ENCODE measurements at places on chromosomes 3 and 15. TPM values are rescaled to one million over a fixed set of nuclear protein-coding genes. Genes with fewer than 3 reads are reported as not detected.

DNA sequence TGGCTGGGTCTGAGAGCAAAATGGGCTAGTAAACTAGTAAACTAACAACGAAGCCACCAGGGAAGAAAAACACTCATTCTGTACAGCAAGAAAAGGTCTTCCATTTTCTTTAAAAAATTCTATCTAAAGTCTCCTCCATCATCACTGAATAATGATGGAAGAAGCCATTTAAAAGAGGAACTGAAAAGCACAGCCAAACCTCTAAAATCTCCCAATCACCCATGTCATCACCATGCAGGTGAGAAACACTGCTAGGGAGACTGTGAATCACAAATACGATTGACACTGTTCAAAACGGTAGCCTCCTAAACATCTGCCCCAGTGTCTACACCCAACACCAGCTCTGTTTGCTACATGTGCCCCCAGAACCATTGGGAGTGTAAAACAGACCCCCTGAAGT, 140.4 kb downstream of the RORA start:
- no peak overlapping the region for H3K4me3 ChIP-seq
- no peak for DNase-seq
- H3K27me3 ChIP-seq: peaks cover 31% of the 10 kb centered on the region
- H3K27ac ChIP-seq: no peak overlapping the region
- H3K36me3 ChIP-seq: no peaks in the 10 kb centered on the region

- no peak overlapping the region for H3K27ac ChIP-seq
- H3K4me3 ChIP-seq: no peak overlapping the region
- no peak for DNase-seq
- peaks cover 18% of the 10 kb centered on the region for H3K27me3 ChIP-seq
- H3K4me1 ChIP-seq: no peaks in the 10 kb centered on the region
Observed at GRCh38 chr3:185103359-185104127, 49.3 kb downstream of the C3orf70 start.

Gene FOXL2
- polyA plus RNA-seq: not detected

DNA sequence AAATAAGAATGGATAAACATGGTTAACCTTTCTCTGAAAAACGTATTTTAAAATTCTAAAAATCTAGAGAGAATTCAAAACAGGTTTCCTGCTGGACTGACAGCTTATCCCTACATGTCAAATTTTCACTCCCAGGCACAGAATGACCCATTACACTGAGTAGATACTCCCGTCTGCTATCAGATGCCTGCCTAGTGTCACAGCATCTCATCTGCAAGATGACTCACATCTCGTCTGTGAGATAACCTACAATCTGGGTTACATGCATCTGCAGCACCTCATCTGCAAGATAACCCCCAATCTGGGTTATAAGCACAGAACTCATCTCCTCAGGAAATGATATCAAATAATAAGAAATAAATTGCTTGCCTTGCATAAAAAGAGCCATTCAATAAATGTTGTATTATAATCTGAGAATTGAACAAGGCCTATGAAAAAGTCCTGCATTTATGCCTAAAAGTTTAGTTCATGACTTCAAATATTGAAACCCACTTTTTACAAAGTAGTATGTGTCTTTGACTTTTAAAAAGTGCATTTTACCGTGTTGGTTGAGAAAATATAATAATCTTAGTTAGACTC, 188.3 kb upstream of the THBS1 start:
- no peaks in the 10 kb centered on the region for H3K36me3 ChIP-seq
- no peak overlapping the region for H3K4me3 ChIP-seq
- H3K4me1 ChIP-seq: no peaks in the 10 kb centered on the region
- DNase-seq: no peak
- H3K27me3 ChIP-seq: peaks cover 12% of the 10 kb centered on the region

- no peak overlapping the region for H3K27ac ChIP-seq
- H3K4me1 ChIP-seq: no peaks in the 10 kb centered on the region
- no peak for DNase-seq
Observed at GRCh38 chr3:22358334-22358733, 607.3 kb upstream of the ZNF385D start.

GRCh38 chr3:42500091-42500490, 2.4 kb upstream of the VIPR1 start:
- H3K27ac ChIP-seq: no peak overlapping the region
- peaks cover 48% of the 10 kb centered on the region for H3K27me3 ChIP-seq
- H3K36me3 ChIP-seq: no peaks in the 10 kb centered on the region
- peaks cover 28% of the 10 kb centered on the region for H3K4me1 ChIP-seq

DNA sequence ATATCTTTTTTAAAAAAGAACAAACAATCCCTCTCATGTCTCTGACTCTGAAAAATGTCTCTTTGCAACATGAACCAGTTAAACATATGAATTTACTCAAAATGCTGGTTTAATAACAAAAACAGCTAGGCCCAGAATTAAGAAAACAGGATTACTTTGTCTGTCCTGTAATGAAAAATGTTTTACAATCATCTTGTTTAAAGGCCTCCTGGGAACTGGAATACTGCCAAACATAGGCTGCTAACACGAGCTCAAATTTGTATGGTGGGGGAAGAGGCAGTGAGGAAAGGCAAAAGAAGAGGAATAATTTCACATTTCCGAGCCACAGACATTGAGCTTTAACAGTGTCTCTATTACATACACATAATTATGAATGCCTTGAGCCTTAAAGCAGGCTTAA, 61.7 kb upstream of the PPIB start:
- peaks cover 15% of the 10 kb centered on the region for H3K4me1 ChIP-seq
- H3K27ac ChIP-seq: no peak overlapping the region
- DNase-seq: no peak
- no peak overlapping the region for H3K4me3 ChIP-seq
- H3K36me3 ChIP-seq: peaks cover 10% of the 10 kb centered on the region

DNA sequence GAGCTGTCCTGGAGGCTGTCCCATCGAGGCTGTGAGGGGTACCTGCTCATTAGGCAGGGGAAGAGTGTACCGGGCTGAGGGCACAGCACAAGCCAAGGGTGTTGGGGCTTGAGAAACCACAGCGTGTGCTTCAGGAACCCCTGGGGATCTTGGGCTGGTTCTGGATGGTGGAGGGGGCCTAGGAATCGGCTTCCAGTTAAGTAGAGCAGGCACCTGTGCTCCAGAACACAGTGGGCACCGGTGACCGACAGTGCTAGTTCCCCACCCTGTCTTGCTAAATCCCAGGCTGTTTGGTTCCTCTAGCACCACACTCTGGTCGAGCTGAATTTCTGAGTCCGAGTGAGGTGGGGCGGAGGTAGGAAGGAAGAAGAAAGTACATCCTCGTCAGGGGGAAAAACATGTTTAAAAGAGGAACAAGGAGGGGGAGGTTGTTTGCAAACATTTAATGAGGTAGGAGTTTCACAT, 29.1 kb downstream of the SLC6A6 start:
- peak overlapping the region; percentile 99 for H3K27ac ChIP-seq
- peak overlapping the region; percentile 79 for H3K4me3 ChIP-seq
- no peaks in the 10 kb centered on the region for H3K36me3 ChIP-seq
- no peaks in the 10 kb centered on the region for H3K27me3 ChIP-seq
- no peak for DNase-seq
- peaks cover 98% of the 10 kb centered on the region for H3K4me1 ChIP-seq

GRCh38 chr3:106813742-106814141, 563.5 kb upstream of the CCDC54 start:
- DNase-seq: no peak
- no peak overlapping the region for H3K27ac ChIP-seq
- H3K36me3 ChIP-seq: no peaks in the 10 kb centered on the region

Gene CCDC32
- polyA plus RNA-seq: 43.2 TPM

DNA sequence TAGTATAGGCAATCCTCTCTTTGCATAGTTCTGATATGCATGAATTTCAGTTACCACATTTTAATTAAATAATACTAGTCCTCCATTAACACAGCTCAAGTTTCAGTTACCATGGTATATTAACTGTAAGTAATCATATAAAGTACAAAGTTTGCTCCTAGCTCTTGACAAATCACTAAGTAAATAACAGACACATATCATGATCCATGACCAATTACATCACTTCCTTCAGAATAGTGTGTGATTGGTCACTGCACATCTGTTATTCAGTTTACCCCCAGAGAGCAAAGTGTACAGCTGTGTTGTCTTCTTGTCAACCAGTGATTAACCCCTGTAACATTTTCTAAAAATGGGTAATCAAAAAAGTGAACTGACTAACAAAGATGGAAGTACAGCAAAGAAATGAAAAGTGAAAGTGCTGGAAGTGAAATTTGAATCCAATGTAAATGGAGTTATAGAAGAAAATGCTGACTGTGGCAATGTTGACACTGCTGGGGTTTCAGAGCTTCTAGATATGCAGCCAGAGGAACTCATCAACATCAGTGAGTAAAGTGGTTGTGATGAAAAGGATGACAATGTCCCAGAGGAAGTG, 30.2 kb upstream of the LEKR1 start:
- peaks cover 22% of the 10 kb centered on the region for H3K4me1 ChIP-seq
- no peak overlapping the region for H3K27ac ChIP-seq
- H3K27me3 ChIP-seq: no peaks in the 10 kb centered on the region

GRCh38 chr15:94451466-94451865, 220.1 kb downstream of the MCTP2 start:
- no peaks in the 10 kb centered on the region for H3K4me1 ChIP-seq
- no peaks in the 10 kb centered on the region for H3K36me3 ChIP-seq
- H3K4me3 ChIP-seq: no peak overlapping the region

- no peak overlapping the region for H3K4me3 ChIP-seq
- DNase-seq: no peak
- H3K36me3 ChIP-seq: no peaks in the 10 kb centered on the region
- H3K4me1 ChIP-seq: no peaks in the 10 kb centered on the region
Observed at GRCh38 chr15:40244961-40245523, 6.2 kb downstream of the PAK6 start.

All from naive thymus-derived CD8-positive, alpha-beta T cell (primary cell).